DND-41 (cell line): ENCODE measurements at places on chromosomes 5 and 9.

DNA sequence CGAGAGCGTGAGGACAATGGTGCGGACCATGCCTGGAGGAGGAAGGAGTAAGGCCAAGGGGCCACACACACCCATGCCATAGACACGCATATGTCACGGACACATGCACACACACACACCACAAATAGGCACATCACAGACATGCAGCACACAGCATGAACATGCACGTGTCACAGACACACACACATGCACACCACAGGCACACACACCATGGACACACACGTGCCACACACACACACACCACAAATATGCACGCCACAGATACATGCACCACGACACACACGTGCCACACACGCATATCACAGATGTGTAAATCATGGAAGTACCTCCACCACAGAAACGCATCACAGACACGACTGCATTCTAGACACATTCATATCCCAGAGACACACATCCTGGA is 16.7 kb downstream of the TERT start:
- DNase-seq: no peak

DNA sequence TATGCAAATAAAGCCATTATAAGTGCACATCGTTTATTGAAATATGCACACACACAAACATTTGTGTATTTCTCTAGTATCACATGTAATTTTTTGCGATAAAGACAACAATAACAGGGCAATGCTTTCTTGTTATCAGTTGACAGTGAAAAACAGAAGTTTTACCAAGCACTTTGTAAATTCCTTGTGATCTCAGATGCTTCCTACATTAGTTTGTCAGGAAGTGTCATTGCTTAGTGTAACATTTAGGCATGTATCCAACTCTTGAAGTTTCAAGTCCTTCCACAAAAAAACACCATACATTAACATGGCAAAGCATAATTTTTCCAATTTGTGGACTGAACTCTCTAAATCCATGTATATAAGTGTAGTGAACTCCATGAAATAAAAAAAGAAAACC is 46.4 kb downstream of the MOCS2 start:
- DNase-seq: no peak

DNA sequence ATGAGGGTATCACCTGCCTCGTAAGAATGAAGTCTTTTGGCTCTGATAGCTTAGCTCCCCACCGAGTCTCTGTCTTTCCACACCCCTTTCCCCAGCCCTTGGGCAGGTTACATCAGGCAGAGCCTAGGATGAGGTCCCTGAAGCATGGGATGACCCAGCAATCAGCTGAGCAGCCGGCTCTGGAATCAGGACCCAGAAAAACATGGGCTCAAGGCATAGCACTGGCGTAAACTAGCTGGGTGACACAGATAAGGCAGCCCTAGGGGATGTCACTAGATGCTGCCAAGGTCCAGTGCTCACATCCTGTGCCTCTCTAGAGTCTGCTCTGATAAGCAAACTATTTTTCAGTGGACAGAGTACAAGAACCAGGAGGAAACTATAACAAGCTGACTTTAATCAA is 26.6 kb downstream of the IDNK start:
- DNase-seq: no peak

DNA sequence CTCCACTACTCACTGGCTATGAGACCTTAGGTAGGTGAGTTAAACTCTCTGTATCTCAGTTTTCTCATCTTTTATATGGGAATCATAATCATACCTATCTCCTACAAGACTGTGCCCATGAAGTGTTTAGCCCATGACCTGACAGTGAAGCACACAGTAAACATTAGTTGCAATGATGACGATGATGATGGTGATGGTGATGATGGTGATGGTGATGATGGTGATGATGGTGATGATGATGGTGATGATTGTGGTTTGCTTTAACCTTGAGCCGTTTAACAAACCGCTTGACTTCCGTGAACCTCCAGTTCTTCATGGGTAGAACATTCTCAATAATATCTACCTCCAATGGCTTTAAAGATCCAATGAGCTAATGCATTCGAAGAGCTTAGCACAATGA is 220.2 kb upstream of the MVB12B start:
- DNase-seq: no peak

DNA sequence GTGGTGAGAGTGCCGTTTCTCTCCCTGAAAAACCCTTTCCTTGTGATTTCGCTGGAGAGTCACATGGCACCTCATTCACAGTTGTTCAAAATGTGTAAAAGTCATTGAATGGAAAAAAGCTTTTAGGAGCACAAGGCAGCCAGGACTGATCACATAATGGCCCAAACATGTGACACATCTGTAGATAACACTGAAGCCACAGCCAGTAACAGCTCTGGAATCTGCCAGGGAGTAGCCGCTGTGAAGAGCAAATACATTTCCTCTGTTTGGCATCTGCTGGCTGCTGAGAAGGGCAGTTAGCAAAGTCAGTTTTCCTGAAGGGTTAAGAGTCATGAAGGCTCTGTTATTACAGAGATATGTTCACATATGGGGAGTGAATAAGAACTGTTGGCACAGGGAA is 271.8 kb downstream of the NNT start:
- DNase-seq: no peak

DNA sequence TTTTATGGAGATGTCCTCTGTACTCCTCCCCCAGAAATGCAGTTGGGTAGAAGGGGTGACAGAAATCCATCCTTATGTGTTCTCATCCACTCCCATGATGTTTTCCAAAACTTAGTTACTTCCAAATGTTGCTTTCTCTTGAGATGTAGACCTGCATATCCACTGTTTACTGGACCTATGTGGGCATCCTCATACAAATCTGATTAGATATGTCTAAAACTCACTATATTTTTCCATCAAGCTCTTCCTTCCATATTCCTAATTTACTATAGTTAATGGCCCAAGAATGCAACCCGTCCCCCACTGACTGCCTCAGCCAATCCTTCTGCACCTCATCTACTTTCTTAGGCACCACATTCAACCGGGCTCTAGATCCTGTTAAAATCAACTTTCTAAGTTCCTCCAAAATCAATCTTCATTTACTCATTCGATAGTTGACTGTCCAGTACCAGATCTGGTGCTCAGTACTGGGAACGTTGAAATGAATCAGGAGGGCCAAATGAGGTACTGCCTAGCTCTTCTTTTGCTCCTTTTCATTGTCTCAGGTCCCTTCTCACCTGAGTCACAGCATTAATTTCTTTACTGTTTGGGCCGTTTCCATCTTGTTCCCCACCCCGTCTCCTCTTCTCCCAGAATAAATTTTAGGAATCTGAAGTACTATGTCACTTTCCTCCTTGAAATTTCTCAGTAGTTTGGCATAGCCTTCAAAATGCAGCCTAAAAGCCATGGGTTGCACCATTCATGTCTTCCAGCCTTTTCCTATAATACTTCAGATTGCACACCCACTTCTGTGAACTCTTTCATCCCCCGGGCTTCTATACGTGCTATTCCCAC is 7.9 kb downstream of the PLK2 start:
- DNase-seq: no peak

DNA sequence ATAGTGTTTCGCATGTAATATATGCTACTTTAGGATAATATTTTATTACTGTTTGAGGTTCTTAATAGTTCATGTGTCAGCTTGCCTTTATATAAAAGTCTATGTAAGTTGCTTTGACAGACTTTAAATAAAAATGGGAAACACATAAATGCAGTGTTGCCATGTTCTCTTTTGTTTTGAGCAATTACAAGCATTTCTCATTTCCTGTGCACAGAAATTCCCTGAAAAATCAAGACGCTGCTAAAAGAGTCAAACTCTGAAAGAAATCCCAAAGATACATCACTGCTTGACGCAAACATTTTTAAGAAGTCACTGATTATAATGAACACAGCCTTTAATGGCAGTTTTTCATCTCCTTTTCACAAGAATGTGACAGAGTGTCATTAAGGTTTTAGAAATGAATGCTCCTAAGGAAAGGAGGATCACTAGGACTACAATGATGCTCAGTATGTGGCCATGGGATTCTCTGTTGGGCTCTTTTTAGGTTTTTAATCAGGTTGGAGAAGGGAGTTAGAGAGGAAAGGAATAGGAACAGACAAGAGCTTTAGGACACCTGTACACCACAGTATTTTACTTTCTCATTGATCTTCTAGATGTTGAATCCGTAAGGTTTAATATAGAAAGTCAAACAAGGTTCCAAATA is 29.4 kb downstream of the ZCCHC7 start:
- DNase-seq: no peak
